ENCODE measurements at places on chromosomes 16 and 17.
A peak's percentile ranks its signal among the peaks of the same experiment; 100 is the strongest.

- no peak for DNase-seq
These were observed 7.6 kb downstream of the ADCY7 start for GRCh38 chr16:50273888-50274325.

GRCh38 chr16:56231-56927 lies 2.8 kb downstream of the SNRNP25 start:
- DNase-seq, result no peak

- peak; percentile 78 for DNase-seq
These were observed at the start of gene IRX6 for GRCh38 chr16:55323637-55324271. Gene IRX6, plus strand, starts transcription at chr16:55324203. Its CDS starts 889 bp downstream, at chr16:55325092.

- peak; percentile 34 for DNase-seq
These were observed 77.2 kb downstream of the FTO start for GRCh38 chr16:53781023-53781605.

- no peak for DNase-seq
These were observed 13.9 kb downstream of the TOP3A start for GRCh38 chr17:18300725-18301480.

- DNase-seq, result no peak
These were observed 28.3 kb upstream of the AATK start for GRCh38 chr17:81194225-81194760.

DNA sequence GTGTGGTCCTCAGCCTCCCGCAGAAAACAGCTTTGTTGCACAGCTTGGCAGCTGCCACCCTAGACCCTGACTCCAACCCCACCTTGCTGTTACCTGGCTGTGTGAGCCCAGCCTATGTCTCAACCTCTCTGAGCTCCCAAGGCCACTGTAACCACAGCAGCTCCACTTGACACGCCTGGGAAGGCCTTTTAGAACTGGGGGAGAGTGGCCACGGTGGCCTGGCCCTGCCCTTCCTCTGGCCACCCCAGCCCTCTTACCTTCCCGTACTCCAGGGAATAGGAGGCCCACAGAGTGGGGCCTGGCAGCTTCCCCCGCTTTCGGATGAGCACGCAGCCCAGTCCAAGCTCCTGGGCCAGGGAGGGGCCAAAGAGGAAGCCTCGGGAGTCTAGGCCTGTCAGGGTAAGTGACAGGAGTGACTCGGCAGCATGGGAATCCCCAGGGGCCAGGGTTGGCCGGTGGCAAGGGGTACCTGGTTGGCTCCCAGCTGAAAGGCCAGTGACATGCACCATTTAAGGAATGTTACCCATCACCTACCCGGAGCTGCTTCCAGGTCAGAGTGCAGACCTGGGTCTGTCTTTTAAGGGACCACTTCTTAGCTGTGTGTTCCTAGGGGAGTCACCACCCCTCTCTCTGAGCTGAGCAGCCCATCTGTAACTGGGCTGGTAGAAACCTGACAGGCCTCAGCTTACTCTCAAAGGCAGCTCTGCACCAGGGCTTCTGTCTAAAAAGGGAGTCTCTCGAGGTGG lies 1.4 kb downstream of the APRT start:
- no peak for DNase-seq

DNA sequence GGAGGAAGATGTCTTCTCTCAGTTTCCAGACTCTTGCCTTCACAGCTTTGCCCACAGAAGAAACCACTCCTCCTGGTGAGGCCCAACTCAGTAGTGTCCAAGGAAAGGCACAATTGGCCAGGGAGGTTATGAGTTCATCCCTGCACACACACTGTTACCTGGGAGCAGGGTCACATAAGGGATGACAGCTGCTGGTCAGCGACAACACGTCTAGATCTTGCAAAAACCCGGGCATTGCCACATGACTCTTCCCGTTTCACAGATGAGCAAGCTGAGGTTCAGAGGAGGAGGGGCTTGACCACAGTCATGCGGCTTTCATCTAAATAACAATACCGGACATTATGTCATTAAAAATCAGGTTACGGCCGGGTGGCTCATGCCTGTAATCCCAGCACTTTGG lies 186.0 kb downstream of the COPRS start:
- DNase-seq, result no peak

GRCh38 chr17:12328204-12328603 lies 307.5 kb downstream of the MAP2K4 start:
- DNase-seq, result no peak

GRCh38 chr17:60165223-60165622 lies 15.4 kb downstream of the CA4 start:
- DNase-seq, result no peak

DNA sequence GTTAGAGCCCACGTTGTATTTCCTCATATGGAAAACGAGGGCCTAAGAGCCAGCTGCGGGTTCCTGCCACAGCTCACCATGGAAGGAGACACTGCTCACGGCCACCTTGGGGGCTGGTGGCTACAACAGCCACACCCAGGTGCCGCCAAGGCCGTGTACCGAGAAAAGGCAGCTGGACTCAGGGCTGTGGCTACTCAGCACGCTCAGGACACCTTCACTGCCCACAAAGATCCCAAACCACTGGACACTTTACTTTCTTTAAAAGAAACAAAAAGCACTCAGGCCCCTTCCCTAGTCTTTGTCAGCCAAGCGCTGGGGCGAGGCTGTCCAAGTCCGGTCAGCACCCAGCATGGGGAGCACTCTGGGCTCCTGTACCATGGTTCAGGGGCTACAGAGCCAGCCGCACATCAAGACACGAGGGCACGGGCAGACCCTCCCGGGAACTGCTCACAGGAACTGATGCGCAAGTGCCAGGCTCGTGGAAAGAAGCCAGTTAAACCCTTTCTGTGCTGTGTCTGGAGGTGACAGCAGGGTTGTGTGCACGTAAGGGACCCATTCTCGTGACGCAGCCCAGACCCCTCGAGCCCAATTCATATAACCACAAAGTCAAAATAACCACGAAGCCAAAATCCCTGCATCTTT lies 18.5 kb downstream of the SLC16A3 start:
- no peak for DNase-seq

DNA sequence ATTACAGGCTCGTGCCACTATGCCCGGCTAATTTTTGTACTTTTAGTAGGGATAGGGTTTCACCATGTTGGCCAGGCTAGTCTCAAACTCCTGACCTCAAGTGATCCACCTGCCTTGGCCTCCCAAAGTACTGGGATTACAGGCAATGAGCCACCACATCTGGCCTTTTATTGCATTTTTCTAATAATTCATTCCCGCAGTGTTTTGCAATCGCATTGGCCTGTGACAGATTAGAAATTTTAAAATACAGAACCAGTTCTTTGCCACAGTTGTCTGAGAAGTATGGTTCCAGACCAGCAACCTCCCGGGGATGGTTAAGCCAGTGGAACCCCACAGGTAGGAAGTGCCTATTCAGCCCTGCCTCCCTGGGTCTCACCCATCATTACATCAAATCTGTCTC lies 3.2 kb upstream of the CRHR1 start:
- no peak for DNase-seq

DNA sequence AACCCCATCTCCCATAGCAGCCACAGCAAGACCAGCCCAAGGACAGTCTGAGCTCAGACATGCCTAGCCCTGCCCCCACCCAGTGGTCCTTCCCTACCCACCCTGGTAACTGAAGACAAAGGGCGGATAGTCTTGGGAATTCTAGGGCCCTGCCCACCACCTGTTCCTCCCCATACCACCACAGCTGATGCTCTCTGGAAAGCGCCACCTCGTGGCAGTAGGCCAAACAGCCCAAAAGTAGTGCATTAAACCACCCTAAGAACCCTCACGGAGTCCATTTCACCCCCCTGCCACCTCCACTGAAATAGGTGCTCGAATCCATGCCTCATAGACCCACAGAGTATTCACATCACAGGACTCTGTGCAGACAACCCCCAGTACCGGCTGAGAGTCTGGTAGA lies 1021.4 kb downstream of the CDH8 start:
- DNase-seq, result no peak

DNA sequence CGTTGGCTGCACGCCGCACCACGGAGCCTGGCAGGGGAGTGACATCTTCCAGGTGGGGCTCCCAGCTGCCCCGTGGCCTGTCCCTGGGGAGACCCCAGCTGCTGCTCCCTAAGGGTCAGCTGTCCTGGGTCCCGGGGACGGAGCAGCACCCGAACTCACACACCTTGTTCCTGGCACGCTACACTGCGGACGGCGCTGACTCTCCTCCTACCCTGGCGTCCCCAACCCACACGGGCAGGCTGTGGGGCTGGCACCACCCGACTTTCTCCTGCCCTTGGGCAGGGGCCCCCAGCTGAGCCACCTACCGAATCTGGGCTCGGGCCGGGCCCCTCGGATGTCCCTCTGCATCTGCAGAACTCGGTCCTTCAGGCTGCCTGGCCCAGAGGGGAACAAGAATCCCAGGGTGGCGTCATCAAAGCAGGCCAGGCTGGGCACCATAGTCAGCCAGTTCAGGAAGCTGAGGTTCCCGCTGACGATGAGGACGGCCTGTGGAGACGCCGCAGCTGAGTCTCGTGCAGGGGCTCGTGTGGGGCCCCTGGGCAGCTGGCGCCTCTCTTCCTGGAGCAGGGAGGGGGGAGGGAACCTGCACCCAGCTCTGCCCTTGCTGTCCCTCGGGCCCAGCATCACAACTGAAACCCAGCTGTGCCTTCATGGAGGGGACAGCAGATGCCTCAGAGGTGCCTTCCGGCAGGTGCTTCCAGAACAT lies 70.5 kb upstream of the GNG13 start:
- no peak for DNase-seq

GRCh38 chr16:82664181-82664580 lies 37.4 kb downstream of the CDH13 start:
- DNase-seq, result no peak

DNA sequence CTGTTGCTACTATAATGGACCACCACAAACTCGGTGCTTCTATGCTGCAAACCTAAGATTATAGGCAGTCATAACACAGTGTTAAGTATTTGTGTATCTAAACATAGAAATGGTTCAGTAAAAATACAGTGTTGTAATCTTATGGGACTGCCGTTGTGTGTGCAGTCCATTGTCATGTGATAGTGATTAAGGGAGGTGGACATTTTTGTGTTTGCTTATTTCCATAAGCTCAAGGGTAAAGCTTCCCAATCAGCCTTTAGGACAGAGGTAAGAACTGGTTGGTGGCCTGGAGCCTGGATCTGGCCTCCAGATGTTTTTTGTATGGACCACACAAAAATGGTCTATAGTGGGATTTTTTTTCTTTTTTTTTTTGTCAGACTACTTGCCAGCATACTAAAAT lies 29.9 kb downstream of the WWOX start:
- DNase-seq, result peak; percentile 55

GRCh38 chr17:18229771-18230170 lies 4.3 kb downstream of the LLGL1 start:
- no peak for DNase-seq

DNA sequence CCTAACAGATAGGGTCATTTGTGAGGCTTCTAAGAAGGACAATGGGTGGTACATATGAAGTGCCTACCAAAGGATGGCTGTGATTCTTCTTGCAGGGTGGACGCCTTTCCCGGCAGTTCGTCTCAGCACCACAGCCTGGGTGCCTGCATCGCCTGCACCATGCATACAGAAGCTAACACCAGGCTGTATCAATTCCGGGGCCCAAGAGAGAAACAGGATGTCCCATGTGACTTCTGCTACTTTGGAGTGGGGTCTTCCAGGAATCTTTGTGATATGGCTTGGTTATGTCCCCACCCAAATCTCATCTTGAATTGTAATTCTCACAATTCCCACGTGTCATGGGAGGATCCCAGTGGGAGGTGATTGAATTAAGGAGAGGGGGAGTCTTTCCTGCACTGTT lies 251.6 kb upstream of the TNRC6C start:
- no peak for DNase-seq

DNA sequence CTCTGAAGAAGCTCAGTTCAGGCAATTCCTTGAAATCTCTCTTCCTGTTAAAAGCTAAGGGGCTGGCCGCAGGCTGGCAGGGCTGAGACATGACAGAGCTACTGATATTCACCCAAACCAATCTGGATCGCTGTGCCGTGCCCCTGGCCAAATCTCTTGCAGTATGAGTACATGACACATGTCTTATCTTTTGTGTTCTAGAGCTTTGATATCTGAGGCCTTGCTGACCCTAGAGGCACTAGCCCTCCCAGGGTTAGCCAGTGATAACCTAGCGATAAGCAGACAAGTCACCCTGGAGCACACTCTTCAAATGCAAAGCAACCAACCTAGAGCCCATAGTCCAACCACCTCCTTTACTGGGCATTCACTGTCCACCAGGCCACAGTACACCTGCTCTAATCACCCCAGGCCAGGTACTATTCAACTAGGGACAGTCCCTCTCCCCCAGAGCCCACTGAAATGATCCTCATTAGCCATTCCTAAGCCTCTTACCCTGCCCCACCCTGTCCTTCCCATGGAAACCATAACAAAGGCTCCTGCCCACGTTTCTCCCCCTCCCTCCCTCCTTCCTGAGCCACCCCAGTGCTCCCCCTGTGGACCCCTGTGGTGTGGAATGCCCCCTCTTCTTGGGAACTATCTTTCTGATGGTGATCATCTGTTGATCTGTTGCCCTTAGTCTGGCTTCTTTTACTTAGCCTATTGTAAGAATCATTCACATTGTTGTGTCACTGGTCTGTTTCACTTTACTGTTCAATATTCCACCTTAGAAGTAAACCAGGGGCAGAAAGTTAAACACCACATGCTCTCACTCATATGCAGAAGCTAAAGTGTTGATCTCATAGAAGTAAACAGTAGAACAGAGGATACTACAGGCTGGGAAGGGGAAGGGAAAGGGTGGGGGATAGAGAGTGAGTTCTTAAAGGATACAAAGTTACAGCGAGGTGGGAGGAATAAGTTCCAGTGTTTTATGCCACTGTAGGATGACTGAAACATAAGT lies 52.5 kb downstream of the TEKT5 start:
- no peak for DNase-seq

- peak; percentile 85 for DNase-seq
These were observed 347.6 kb downstream of the SNX29 start for GRCh38 chr16:12324152-12324551.

DNA sequence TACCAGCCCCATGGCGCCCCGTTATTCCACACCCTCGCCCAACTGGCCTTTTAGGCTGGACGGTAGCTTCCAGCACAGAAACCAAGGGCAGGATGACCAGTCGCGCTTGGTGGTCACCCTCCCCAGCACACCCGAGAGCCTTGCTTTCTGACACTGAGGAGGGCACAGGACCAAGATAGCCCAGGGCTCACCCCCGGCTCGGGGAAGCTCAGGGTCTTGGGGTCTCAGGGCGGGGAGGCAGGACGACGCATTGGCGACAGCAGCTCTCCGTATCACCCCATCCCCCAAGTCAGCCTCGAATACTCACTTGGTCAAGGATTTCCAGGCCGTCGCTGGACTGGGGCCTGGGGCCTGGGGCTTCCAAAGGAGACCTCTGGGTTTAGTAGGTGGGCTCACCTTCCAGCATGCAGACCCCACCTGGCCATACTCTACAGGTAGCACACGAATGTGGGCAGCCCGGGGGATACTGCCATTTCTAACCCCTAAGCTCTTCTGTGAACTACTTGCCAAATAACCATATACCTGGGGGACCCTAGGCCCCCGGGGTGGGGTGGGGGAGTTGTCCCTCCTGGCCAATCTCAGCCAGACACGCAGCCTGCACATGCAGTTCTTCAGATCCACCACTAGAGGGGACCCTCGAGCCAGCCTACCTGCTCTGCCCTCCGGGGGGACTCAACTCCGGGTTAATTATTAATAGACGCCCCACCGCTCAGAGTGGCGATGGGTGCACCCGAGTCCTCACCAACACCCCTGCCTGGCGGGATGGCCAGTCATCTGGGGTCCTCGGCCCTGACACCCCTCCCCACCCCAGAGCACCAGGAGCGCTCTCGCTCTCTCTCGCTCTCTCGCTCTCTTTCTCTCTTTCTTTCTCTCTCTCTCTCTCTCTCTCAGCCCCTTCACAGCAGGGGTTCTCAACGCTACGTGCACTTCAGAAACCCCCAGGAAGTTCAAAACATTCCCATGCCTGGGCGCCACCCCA lies 30.0 kb downstream of the TBC1D16 start:
- DNase-seq, result peak; percentile 25

- no peak for DNase-seq
These were observed 150.3 kb downstream of the AATF start for GRCh38 chr17:37098910-37099664.

- DNase-seq, result no peak
These were observed 4.3 kb upstream of the RANGRF start for GRCh38 chr17:8284126-8284525.
